Activated naive CD8-positive, alpha-beta T cell treated with anti-CD3 and anti-CD28 coated beads, Interleukin-2, amount 10 ng/mL, durations not matched to agents 7 days and 5 days (primary cell): ENCODE measurements at places on chromosomes 7 and 10. TPM values are rescaled to one million over a fixed set of nuclear protein-coding genes. Genes with fewer than 3 reads are reported as not detected.
A peak's percentile ranks its signal among the peaks of the same experiment; 100 is the strongest.

- H3K36me3 ChIP-seq: peaks cover 3% of the 10 kb centered on the region
- peak; percentile 68 for DNase-seq
- peaks cover 22% of the 10 kb centered on the region for H3K4me1 ChIP-seq
- peaks cover 5% of the 10 kb centered on the region for H3K27me3 ChIP-seq
- peak overlapping the region; percentile 98 for H3K4me3 ChIP-seq
Measured at GRCh38 chr10:29409241-29410054, 120.6 kb downstream of the LYZL1 start.

GRCh38 chr7:67564959-67565358 lies 568.3 kb downstream of the TYW1 start:
- H3K4me3 ChIP-seq: no peak overlapping the region
- no peaks in the 10 kb centered on the region for H3K36me3 ChIP-seq
- no peak for DNase-seq
- no peak overlapping the region for H3K27ac ChIP-seq
- no peaks in the 10 kb centered on the region for H3K27me3 ChIP-seq
- H3K4me1 ChIP-seq: no peaks in the 10 kb centered on the region

DNA sequence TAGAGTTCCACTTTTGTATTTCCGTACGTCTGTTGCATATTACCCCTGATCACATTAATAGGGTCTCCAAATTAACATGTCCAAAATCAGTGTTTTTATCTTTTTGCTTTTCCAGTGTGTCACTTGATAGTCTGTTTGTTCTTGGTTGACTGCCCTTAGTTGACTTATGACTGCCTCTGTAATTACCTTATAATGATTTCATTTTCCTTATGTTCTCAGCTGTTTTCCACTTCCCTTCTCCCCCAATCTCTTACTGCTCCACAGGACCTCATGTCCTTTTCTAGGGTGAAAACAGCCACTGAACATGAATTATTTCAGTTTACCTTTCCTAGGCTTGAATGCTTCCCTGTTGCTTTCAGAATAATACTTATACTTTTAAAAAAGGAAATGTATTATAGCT lies 54.7 kb downstream of the MAPK8 start:
- DNase-seq: no peak
- peaks cover 3% of the 10 kb centered on the region for H3K4me1 ChIP-seq
- H3K36me3 ChIP-seq: peaks cover 3% of the 10 kb centered on the region

The MAPK8 gene
- 32.7 TPM for total RNA-seq

GRCh38 chr7:33195264-33195663 lies 65.9 kb downstream of the BBS9 start:
- H3K27ac ChIP-seq: no peak overlapping the region
- DNase-seq: no peak
- H3K4me3 ChIP-seq: no peak overlapping the region
